ENCODE measurements at places on chromosomes 1 and 21.

- DNase-seq = no peak
Measured at GRCh38 chr21:26686278-26686677, 113.2 kb upstream of the CYYR1 start.

GRCh38 chr1:191993549-191993948 is 164.7 kb upstream of the RGS18 start:
- DNase-seq = no peak

DNA sequence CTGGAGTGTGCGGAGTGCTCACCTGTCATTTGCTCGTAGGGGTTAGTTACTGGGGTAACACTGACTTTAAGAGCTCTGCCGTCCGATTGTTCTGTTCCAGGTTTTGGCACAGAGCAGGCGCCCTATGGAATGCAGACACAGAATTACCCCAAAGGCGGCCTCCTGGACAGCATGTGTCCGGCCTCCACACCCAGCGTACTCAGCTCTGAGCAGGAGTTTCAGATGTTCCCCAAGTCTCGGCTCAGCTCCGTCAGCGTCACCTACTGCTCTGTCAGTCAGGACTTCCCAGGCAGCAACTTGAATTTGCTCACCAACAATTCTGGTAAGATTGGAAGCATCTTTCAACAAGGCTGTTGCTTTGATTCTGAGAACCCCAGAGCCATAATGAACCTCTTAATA is 12.6 kb downstream of the ETS2 start:
- DNase-seq = no peak

GRCh38 chr1:92043621-92044020 is 13.8 kb downstream of the EPHX4 start:
- no peak for DNase-seq

DNA sequence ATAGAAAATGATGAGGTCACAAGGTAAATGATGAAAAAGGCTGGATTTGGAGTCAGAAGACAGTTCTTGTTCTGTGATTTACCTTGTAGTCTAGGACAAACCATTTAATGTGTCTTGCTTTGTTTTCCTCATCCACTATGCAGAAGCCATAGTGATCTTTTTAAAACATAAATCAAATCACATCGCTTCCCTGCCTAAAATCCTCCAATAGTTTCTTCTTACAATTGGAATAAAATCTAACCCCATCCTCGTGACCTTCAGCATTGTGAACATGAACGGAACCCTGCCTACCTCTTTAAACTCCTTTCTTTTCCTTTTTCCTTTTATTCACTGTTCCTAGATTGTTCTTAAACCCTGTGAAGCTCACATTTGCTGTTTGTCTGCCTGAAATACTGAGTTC is 204.9 kb upstream of the SAMSN1 start:
- DNase-seq = no peak

DNA sequence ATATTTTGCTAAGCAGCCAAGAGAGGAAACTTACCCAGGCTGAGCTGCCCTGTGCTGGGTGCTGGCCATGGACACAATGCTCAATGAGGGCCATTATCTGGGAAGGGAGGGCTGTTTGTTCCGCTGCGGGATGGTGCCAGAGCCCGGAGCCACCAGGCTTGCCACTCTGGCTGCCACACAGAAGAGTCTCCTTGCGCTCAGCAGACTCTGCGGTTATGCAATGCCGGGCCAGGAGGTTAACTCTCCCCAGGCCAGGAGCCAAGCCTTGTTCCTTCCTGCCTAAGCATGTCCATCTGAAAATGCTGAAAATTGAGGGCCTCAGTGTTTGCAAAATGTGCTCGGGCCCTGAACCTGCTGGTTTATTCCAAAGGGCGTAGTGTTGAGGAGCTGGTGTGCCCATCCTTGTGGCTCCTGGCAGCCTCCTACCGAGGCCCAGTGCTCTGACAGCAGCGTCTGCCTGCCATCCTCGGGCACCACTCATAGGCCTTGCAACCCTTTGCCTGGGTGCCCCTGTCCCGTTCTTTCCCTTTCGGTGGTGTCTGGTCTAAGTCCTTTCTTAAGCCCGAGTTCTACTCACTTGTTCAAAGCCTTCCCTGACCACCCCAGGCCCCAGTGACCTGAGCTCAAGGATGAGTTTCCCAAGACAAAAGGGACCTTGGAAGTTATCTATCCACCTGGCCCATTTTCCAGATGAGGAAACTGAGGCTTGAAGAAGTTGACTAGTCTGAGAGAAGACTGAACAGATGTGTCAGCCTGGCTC is 133.8 kb upstream of the EDN2 start:
- peak; percentile 69 for DNase-seq

- DNase-seq = no peak
Measured at GRCh38 chr1:207813946-207814345, 62.1 kb downstream of the CD46 start.

GRCh38 chr1:114756949-114757454 is 782 bp downstream of the CSDE1 start:
- DNase-seq = peak; percentile 45

GRCh38 chr21:21864321-21864840 is 866.2 kb downstream of the NCAM2 start:
- DNase-seq = no peak

DNA sequence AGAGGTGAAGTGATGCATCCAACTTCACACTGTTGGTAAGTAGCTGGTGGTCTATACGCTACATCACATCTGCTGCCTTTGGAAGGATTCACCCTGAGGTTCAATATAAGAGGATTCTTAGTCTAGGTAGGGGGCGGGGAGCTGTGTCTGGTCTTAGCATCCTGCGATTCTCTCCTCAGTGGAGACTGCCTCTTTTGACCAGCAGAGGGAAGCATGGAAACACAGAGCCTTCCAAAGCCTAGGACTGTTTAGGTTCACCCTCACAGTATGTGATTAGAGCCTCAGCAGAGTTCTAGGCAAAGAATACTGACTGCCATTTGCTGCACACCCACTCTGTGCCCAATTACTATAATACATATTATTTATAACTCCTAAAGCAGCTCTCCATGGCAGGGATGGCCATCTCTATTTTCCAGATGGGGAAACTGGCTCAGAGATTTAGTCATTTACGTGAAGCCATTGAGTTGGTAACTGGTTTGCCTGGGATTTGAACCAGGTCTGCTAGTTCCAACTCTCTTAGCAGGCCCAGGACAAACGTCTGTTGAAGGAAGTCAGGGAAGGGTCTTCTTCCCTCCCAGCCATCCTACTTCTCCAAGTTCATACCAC is 28.9 kb upstream of the EFCAB14 start:
- no peak for DNase-seq

DNA sequence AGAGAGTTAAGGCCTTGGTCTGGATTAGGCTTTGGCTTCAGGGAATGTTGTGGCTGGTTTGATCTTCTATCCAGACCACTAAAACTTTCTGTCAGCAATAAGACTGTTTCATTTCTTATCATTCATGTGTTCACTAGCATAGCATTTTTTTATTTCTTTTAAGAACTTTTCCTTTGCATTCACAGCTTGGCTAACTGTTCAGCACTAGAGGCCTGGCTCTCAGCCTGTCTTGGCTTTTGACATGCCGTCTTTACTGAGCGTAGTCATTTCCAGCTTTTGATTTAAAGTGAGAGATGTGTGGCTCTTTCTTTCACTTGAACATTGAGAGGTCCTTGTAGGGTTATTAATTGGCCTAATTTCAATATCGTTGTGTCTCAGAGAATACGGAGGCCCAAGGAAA is 62.5 kb downstream of the RNF220 start:
- no peak for DNase-seq

DNA sequence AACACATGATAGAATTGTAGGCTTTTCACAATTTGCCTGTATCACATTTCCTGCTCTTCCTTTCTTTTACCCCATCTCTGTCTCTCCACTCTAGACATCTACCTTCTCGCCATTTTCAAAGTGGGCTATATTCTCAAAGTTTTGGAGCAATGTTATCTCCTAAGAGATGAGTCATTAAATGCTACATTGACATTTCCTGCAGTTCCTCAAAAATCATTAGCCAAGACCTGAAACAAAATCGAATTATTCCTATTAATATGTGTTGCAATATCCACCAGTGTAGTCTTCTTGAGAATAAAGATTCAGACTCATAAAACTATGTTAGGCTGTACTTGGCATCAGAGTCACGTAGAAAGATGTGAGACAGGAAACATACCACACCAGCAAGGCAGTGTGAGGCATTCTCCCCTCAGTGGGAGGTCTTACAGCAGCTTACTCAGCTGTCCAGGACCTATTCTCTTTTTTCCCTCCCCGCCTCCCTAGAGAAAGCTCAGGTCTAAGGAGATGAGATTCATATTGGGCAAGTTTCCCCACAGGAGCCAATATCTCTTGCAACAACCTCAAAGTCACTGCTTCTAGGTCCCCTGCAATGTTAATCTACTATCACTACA is 38.8 kb downstream of the FRRS1 start:
- DNase-seq = no peak

DNA sequence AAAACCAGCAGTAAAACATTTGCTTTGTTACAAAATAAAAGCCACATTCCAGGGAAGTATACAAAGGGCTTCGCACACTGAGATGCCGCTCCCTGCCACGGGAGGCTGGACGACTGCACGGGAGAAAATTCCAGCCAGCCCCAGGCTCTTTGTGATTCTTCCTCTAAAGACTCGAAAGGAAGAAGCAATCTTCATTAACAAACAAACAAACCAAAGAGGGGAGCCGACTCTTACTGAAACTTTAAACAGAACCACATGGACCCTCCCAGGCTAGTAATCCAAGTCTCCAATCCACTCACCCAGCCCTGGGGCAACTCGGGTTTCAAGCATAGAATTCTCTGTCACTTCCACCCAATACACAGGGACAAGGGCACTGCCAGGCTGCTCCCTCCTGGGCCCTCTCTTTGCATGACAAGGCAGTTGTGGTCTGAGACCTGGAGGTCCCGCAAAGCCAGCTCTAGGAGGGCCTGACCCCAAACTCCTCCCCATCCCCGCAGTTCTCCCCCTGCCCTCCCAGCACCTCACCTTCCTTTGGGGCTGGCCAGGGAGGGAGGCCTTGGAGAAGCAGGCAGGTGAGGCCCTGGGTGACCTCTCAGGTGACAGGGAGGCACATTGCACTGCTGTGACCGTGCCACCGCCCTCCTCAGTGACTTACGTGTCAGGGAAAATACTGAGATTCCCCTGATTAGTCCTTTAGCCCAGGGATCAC is 26.6 kb upstream of the COL18A1 start:
- DNase-seq = peak; percentile 17

GRCh38 chr1:18646786-18647410 is 16.3 kb downstream of the PAX7 start:
- no peak for DNase-seq

DNA sequence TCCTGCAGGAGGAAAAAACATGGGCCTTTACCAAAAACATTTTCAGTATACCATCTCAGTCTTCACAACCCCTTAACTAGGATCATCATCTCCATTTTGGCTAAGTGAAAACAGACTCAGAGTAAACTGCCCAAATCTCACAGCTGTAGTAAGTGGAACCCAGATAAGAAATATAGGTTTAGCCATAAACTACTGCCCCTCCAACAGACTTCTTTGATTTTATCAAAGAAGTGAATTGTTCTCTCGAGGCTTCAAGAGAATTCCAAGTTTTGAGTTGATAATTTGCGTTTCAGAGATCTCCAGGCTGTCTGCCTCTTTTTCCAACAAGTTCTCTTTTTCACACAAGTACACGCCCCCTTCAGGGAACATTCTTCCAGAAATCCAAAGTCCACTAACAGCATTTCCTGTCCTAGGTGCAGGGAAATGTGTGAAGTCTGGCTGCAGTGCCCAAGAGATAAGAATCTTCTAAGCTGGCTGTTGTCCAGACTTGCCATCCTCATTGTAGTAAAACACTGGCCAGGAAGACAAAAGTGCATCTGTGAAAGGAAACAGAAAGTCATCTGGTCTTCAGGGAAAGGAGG is 30.8 kb downstream of the RNF19B start:
- DNase-seq = no peak

GRCh38 chr1:228362141-228362883 is 44.3 kb downstream of the TRIM11 start:
- no peak for DNase-seq

DNA sequence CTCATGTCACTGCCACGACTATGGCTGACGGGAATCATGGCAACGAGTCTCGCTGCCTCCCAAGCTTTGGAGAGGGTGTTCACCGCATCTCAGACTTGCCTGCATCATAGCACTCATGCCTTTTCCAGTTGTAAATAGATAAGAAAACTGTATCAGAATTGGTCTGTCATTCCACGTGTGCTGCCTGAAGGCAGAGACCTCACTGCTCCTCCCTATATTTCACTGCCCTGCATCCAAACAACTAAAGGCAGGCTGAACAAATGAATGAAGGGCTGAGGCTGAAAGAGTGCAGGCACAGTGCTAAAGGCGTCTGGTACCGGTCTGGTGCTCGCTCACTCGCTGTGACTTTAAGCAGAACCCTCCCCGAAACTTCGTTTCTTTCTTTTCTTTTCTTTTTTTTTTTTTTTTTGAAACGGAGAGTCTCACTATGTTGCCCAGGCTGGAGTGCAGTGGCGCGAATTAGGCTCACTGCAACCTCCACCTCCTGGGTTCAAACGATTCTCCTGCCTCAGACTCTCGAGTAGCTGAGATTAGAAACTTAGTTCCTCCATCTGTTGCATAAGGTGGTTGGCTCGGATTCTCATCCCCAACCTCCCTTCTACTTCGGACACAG is 542 bp downstream of the EIF2B3 start:
- DNase-seq = no peak

- DNase-seq = no peak
Measured at GRCh38 chr1:24425441-24425840, 9.8 kb downstream of the NIPAL3 start.

DNA sequence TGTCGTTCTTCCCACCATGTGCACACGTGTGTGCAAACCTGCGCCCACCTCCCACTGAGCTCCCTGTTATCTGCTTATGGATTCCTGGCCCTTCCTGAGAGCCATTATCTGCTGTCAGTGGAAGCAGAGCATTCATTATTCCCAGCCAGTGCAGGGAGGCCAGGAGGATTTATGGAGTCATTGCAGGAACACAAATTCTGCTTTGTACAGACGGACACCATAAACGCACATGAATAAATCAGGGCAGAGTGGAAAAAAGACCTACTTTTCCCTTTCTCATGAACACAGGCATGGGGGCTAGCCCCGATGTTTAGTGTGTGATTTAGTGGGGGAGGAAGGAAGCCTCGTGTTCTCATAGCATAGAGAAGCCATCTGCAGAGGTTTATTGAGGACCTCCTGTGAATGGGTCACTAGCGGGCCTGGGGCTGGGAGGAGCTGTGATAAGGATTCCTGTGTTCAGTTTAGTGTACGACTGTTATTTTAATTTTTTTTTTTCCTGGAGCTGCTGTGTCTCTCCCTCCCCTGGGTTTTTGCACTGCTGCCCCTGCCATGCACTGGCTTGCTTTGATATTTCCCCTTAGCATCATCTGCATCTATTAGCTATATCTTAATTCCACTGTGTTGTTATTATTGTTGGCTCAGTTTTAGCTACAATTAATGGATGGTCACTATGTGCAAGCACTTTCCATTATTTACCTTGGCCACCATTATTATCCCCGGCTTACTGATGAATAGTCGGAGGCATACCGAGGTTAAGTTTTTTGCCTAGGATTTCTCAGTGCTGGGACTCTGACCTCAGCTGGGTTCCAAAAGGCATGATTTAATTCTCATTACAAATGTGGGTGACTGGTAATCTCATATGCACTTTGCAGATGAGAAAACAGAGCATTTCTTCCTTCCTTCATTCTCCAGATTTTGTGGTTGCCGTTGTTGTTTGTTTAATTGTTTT is 33.0 kb downstream of the HUNK start:
- DNase-seq = no peak
